ENCODE measurements at places on chromosomes 12 and 14.
A peak's percentile ranks its signal among the peaks of the same experiment; 100 is the strongest.

DNA sequence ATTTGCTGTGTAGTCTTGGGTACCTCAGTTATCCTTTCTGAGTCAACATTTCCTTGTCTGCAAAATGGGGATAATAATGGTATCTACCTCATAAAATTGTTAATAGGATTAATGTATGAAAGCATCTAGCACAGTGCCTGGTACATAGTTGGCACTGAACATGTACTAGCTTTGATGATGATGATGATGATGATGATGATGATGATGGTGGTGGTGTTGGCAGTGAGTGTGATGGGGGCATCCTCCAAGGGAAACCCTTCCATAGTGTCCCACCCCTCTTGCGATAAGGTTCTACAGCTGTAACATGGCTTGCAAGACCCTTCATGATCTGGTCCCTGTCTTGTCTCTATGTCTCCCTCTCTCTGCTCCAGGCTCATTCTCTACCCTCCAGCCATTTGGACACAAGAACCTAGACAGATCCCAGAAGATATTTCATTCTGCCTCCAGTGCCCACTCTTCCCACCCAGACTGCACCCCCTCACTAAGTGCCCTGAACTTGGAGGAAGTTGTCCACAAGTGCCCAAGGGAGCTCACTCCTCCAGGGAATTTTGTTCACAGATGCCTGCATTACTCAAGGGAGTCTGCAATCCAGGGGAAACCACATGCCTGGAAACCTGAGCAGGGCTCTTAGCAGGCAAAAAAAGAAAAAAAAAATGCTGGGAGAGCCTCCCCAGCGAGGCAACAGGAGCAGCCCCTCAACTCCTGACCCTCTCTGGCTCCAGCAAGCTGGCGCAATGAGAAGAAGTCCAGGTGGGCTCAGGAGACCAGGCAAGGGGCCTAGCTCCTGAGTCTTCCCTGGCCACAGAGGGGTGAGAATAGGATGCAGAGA, 10.1 kb upstream of the BDKRB1 start:
- no peak for ATAC-seq

- ATAC-seq, result peak; percentile 51
These were observed 35.8 kb downstream of the ATP2A2 start for GRCh38 chr12:110316861-110317260.

GRCh38 chr12:83434600-83434999, 747.9 kb downstream of the TMTC2 start:
- ATAC-seq, result no peak

GRCh38 chr12:47819138-47819895, 386 bp downstream of the HDAC7 start:
- peak; percentile 6 for ATAC-seq

DNA sequence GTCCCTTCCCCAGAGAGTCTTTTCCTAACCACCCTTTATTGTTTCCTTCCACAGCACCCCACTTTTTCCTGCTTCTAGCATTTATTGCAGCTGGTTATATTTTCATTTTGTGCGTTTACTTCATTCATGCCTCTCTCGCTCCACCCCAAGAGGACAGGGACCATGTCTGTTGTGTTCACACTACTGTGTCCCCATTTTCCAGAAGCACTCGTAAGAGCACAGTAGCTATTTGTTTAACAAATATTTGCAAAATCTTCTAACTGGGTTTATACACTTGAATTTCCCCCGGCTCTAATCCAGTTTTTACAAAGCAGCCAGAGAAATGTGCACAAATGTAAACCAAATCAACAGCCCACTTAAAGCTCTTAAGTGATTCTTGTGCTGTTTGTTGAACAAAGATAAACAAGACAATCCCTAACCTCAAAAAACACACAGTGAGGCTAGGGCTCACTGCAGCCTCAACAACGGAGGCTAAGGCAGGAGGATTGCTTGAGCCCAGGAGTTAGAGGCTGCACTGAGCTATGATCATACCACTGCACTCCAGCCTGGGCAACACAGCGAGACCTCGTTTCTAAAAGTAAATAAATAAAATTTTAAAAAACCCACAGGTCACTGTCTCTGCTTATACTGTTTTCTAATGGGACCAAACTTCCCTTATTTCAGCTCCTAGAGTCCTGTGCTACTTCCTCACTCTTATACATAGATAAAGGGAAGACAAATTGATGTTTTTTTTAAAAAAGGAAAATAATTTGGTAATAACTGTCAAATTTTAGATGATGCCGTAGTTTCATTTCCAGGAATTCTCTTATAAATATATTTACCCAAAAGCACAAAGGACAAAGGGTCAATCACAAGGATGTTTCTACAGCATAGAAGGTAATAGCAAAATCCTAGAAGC, 6.6 kb upstream of the ABCD4 start:
- no peak for ATAC-seq

GRCh38 chr14:90534838-90535555, 138.2 kb downstream of the CALM1 start:
- ATAC-seq, result no peak

DNA sequence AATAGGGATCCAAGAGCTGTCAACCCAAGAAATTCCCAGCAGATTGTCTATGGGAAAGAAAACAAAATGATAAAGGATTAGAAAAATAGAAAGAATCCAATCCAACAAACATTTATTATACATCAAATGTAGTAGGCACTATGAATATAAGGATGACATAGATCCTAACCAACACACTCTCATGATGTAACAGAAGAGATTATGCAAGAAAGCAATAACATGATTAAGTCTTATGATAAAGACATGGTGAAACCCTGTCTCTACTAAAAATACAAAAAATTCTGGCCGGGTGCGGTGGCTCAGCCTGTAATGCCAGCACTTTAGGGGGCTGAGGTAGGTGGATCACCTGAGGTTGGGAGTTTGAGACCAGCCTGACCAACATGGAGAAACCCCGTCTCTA, 2.7 kb downstream of the MED6 start:
- no peak for ATAC-seq

- no peak for ATAC-seq
These were observed 35.9 kb downstream of the ACADS start for GRCh38 chr12:120761519-120761934.

DNA sequence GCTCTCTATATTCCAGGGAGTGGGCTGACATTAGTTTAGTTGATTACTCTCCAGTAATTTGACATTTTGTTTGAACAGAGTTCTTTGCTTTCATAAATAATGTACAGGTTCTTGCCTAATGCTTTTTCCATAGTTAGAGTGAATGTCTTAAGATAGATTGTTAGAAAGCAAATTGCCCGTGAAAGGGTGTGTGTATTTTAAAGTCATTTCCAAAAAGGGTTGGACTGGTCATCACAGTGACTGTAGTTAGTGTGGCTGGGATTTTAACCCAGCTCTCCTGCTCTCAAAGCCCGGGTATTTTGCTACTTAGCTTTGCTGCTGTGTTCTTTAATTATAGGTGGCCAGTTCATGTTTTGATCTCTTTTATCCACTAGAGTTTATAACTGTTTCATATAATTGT, 74.2 kb downstream of the DNAH10 start:
- no peak for ATAC-seq

GRCh38 chr12:133105620-133106019, 24.5 kb downstream of the ZNF891 start:
- ATAC-seq, result no peak

DNA sequence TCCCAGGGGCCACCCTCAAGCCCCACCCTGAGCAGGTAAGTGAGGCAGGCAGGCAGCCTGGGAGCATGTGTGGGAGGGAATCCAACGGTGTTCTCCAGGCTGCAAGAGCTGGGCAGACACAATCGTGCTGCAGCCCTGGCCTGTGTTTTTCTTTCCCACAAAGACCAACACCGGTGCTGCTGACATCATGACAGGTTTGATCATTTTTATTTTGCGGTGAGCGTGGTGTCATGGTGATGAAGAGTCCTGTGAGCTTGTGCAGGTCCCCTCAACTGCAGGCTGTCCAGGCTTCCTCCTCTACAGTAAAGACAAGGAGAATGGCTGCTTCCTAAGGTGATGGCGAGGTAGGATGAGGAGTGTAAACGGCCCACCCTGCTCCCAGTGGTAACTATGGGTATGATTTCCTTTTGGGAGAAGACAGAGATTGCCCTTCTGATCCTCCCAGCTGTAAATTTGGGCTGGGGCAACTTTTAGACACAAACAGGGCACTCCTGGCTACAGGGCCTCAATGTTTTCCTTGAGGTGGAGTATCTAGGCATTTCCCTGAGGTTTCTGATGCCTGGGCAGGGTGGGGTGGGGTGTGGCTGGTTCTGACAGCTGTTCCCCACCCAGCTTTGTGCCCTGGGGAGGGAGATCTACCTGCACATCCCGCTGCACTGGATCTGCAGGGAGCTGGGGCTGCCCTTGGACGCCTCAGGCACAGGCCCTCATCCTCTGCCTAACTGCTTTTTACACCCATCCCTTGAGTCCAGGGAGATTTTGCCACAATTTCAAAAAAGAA, 109.1 kb downstream of the VCPKMT start:
- no peak for ATAC-seq

GRCh38 chr14:21201732-21202462, 46.0 kb upstream of the OR5AU1 start:
- no peak for ATAC-seq

DNA sequence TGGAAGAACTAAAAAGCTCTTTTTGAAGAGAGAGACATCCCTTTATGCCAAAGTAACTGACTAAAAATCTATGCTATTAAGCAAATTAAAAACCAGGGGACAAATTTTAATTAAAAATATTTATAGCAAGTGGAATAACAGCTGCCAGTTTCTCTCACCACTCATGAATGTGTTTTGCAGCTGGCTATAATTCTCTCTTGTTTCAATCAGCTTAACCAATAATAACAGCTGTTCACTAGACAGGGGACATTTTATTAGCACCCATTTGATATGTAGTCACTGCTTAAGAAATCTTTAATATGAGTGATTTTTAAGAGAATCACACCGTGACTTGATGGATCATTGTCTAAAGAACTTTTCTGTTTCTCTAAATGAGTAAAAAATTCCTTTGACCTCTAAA, 34.2 kb upstream of the KRR1 start:
- no peak for ATAC-seq

DNA sequence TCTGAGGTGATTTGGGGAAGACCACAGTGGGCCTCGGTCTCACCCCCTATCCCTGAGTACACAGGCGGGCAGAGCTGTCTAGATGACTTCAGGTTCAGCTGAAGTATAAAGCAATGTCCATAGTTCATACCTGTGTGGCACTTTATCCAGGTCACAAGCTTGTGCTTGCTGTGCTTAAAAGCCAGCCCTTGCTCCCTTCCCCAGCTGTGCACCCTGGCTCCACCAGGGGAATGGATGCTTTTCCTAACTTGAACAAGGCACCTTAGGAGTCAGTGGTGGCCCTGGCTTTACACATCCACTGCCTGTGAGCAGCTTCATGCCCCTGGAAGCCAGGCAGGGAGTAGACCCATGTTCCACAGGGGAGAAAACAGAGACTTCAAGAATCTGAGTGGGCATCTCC, 5.5 kb downstream of the CARMIL3 start:
- ATAC-seq, result no peak

GRCh38 chr12:116055895-116056607, 221.4 kb downstream of the MED13L start:
- ATAC-seq, result no peak

DNA sequence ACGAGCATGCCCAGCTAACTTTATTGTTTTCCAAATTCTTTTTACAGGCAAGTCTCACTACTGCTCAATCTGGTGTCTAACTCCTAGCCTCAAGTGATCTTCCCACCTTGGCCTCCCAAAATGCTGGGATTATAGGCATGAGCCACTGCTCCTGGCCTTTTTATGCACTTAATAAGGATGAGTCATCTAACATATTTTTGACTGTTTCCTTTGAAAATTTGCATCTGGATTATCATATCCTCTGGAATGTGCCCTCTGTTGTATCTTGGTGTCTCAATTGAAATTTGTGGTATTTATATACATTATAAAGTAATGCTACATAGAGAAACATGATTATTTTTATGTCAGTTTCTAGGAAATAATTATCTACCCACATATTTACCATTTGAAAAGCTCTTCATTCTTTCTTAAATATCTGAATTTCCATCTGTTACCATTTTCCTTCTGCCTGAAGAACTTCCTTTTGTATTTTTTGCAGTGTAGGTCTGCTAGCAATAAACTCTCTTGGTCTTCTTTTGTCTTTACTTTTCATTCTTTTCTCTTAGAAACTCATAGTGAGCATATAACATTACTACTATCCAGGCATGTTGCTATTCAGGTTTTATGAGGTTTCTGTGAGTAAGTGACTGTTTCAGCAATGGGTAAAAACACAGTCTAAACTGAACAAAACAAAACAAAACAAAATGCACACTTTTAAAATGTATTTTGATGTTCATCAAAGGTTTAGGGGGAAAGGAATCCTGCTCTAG, 52.8 kb upstream of the CNOT2 start:
- no peak for ATAC-seq

GRCh38 chr14:34348592-34348991, 113.4 kb downstream of the SPTSSA start:
- ATAC-seq, result no peak

DNA sequence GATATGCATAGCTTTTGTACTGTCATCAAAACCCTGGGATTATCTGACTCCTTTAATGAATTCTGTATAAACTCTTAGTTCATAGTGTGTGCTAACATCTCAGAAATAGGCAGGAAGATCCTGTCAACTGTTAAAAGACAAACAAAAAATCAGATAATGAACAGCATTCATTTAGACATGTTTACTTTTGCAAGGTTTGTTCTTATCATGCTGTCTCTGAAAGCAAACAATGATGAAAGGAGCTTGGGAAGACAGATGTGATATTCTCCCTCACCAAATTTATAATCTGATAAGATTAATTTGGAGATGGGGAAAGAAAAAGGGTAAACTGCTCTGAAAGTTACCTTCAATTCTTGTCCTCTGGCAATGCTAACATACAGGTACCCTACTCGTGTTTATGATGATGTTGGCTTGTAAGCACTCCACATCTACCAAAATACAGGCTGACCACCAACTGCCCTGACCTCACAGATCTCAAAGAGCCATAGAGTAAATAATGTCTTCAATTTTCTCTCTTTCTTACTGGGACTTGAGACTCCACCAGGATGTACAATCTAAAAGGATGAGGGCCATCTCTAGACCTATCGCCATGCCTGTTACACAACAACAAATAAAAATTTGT, 233.8 kb downstream of the SSPN start:
- no peak for ATAC-seq

GRCh38 chr12:22539055-22539454, 5.3 kb downstream of the C2CD5 start:
- no peak for ATAC-seq

- ATAC-seq, result no peak
These were observed 9.1 kb upstream of the TMCC3 start for GRCh38 chr12:94659346-94659930.

GRCh38 chr14:50520947-50521815, 11.2 kb downstream of the MAP4K5 start:
- peak; percentile 80 for ATAC-seq

GRCh38 chr14:62280366-62280765, 518.1 kb downstream of the SNAPC1 start:
- no peak for ATAC-seq

- ATAC-seq, result no peak
These were observed 156.4 kb downstream of the NEDD1 start for GRCh38 chr12:97063292-97063935.

DNA sequence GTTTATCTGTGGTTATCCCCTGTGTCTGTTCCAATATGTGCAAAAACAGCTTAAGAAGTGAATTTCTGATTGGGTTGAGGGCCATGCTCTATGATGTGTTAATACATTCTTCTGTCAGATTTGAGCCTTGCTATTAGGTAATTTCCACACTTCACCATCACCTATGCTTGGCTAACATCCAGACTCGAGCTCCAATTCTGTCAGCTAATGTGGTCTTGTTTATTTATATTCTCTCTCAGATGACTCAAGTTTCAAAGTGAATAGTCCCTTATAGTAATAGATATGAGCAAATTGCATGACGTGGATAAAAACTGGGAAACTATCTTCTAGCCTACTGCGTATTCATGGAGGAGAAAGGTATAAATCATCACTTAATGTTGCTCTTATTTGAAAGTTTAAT, 451.3 kb downstream of the SNAPC1 start:
- ATAC-seq, result no peak

All from activated CD4-positive, CD25-positive, alpha-beta regulatory T cell treated with anti-CD3 and anti-CD28 coated beads, Interleukin-2, amount 50 U/mL, for 24 hours (primary cell).